ENCODE measurements at places on chromosomes 6 and 20.
A peak's percentile ranks its signal among the peaks of the same experiment; 100 is the strongest.

DNA sequence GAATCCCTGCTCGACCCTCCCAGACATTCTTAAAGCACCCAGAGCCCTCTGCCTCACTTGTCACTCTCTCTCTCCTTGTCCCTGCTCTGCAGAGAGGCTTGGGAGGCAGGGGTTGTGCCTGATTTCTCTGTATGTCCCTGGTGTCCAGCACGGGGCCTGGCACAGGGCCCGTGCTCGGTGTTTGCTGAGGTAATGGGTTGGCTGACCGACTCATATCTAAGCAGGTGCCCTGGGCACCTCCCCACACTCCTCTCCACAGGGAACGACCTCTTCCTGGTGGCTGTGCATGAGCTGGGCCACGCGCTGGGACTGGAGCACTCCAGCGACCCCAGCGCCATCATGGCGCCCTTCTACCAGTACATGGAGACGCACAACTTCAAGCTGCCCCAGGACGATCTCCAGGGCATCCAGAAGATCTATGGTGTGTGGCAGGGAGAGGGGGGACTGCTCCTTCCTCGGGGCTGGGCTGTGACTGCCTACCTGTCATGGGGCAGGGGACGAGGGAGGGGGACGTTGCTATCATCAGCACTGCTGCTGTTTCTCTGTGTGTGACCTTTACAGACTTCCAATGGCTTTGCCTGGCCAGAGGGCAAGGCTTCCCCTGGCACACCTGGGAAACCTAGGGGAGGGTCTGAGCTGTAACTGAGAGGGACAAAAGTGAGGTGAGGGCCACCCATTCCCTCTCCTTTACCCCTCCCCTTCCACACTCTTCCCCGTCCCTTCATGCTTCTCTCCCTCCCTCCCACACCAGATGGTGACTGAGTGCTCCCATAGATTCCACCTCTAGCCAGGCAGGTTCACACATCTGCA is 14.2 kb downstream of the MMP24OS start:
- no peak for DNase-seq

DNA sequence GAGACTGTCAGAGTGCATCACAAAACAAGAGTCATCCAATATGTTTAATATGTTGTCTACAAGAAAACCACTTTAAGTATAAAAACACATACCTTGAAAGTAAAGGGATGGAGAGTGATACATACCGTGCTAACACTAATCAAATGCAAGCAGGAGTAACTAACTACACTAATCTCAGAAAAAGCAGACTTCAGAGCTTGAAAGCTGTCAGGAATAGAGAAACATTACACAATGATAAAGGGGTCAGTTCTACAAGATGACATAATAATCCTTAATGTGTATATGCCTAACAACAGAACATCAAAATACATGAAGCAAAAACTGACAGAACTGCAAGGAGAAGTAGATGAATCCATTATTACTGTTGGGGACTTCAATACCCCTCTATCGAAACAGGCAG is 59.7 kb upstream of the SMIM29 start:
- no peak for DNase-seq

DNA sequence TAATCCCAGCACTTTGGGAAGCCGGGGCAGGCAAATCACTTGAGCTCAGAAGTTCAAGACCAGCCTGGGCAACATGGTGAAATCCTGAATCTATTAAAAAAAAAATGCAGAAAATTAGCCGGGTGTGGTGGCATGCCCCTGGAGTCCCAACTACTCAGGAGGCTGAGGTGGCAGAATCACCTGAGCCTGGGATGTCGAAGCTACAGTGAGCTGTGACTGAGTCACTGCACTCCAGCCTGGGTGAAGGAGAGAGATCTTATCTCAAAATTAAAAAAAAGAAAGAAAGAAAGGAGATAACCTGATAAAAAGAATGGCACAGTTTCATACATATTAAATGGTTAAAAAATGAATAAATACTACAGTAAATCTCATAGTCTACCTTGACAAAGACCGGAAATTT is 123.6 kb upstream of the TNFAIP3 start:
- no peak for DNase-seq

DNA sequence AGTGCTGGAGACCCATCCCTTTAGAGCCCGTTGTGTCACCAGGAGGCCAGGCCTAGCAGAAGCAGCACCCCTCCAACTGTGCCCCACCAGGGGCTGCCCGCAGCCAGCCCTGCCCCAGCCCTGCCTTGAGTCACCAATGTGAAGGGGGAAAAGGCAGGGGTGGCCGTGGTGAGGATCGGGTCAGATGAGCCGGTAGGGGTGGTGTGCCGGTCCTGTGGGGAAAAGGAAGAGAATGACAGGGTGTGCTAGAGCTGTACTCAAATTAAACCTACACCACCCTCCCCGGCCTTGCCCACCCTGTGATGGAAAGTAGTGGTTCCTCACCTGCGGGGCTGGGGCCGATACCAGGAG is 3.1 kb downstream of the SAPCD1 start:
- no peak for DNase-seq

DNA sequence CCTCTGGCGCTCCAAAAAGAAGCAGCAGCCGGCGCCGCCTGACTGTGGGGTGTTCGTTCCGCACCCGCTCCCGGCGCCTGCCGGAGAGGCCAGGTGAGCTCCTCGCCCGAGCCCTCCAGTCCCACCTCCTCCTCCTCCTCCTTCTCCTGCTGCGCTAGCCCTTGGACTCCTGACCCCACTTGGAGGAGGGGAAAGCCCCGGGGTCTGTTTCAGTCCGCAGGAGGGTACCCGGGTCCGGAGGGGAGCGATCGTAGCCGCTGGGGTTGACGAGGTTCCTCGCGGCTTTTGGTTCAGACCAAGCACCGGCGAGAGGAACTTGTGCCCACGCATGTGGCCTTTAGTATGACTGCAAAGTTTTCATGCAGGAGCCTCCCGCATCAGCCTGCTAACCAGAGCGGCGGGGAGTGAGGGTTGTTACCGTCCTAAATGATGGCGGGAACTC is 493 bp downstream of the CRYBG1 start:
- no peak for DNase-seq

GRCh38 chr6:1287103-1287591 is 24.8 kb upstream of the FOXQ1 start:
- no peak for DNase-seq

DNA sequence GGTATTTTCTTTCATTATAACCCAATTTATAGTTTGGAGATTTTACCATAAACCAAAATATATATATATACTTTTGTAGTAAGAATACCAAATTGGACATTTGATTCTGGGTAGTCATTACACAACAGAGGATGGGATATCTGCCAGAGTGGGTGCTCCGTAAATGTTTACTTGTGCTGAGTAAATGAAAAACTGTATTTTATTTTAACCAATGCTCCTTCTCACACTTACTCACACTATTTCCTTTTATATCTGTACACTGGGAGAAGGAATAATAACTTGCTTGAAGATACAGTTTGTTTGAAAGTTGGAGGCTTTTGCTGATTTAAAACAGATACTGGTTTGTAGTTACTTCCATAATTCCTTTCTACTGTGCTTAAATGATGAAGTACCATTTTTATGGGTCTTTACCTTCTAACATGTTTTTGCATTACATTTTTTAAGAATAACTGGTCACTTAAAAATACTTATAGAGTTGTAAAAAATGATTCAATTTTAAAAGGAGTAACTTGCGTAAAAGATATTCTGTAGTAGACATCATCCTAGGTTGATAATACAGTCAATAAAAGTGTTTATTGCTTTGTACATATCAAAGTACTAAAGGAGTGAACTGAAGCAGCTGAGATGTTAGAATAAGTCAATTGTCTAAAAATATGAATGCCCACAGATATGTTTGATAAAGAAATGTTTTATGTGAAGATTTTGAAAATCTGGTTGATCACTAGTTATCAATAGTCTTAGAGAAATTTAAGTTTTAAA is 411.7 kb downstream of the UTRN start:
- no peak for DNase-seq

GRCh38 chr6:43807228-43808061 is 37.4 kb downstream of the VEGFA start:
- no peak for DNase-seq

DNA sequence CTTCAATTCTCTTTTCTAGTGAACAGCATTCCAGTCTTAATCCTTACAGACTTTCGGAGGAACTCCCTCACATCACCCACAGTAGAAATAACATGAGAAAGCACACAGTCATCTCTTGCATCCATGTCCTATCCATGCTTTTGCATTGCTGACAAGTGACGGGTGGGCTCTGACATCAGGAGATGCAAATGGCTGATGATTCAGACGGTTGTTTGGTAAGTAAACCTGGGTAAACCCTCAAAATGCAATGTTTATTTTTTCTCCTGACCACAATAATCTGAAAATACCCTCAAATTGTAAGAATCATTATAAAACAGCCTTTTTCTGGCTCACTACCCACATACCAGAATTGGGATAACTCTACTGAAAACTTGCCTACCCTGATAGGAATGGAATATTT is 792.0 kb downstream of the MAFB start:
- no peak for DNase-seq

DNA sequence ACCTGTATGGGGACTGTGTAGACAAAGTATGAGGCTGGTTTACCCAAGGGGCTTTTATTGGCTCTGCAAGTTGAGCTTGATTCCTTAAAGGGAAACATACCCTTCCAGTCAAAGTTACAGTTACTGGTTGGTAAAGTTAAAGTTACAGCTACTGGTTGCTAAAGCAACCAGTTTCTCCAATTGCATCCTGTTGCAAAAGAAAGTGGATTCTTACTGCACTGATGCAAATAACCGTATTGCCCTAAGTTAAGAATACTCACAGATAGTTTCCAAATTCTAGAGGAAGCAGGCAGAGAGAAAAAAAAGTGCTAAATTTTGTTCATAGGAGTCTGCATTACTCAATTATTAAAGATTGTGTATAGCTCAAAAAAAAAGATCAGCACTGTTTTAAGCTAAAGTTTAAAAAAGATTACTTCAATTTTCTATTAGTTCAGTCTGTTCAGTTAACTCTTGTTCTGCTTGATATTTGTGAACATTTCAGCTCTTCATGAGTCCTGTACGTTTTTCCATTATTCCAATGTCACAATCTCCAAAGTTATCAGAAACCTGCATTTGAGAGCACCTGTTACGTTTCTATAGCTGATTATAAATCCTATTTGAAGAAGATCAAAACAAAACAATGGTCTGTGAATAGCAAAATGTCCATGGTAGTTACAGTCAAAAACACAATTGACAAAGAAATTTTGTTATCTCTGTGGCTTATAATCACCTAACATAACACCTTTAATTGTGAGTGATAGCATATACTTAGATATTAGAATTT is 8.6 kb upstream of the IL22RA2 start:
- no peak for DNase-seq

- DNase-seq = no peak
Observed at GRCh38 chr20:63098195-63098810, 91.5 kb upstream of the BHLHE23 start.

DNA sequence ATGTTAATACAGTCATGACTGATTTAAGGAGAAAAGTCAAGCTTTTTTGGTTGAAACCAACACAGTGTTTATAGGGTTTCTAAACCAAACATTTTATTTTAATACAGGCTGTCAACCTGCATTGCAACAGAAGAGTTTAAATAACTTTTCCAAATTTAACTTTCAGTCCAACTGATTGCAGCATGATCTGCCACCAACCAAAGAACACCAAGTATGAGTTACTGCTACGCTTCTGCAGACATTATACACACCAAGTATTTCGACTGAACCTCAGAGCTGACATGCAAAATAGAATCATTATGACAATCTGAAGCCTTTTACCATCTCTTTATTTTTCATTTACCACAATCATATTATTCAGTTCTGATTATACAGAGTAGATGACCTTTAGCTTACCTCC is 151.2 kb upstream of the DST start:
- DNase-seq = no peak

DNA sequence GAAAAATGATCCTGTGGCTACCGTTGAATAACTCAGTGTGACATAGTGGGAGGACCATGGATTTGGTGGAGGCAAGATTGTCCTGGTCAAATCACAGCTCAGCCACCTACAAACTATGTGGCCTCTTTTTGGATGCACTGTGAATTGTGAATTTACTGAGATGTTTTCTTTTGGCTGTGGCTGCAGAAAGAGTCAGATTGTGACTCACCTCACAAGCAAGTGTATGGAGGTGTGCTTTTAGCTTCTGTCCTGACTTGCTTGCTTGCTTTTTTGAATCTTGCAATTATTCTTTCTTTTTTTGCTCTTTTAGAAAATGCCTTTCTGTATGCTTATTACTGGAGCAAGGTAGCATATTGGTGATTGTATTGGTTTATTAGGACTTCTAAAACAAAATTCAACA is 122.9 kb upstream of the FOXO3 start:
- DNase-seq = no peak

GRCh38 chr6:30102970-30103871 is 9.7 kb downstream of the TRIM31 start:
- DNase-seq = peak; percentile 6

- DNase-seq = no peak
Observed at GRCh38 chr20:64189530-64189966, 25.3 kb downstream of the MYT1 start.

- no peak for DNase-seq
Observed at GRCh38 chr6:34273242-34273805, 24.5 kb upstream of the SMIM29 start.

DNA sequence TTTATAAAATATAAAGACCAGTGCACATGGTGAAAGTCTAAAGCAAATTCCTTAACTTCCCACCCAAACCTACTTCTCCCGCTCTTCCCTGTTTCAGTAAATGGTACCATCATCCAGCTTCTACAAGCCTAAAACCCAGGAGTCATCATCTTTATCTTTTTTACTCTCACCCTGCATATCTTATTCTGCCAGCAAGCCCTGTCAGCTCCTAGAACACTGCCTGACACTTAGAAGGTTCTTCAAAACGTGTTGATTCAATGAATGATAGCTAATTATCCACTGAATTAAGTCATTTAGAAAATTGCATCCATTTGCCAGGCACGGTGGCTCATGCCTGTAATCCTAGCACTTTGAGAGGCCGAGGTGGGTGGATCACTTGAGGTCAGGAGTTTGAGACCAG is 185.7 kb downstream of the TFAP2B start:
- DNase-seq = no peak

GRCh38 chr6:81997090-81997926 is 244.8 kb upstream of the TENT5A start:
- DNase-seq = no peak

- DNase-seq = no peak
Observed at GRCh38 chr6:97473979-97474378, 191.0 kb upstream of the MMS22L start.

DNA sequence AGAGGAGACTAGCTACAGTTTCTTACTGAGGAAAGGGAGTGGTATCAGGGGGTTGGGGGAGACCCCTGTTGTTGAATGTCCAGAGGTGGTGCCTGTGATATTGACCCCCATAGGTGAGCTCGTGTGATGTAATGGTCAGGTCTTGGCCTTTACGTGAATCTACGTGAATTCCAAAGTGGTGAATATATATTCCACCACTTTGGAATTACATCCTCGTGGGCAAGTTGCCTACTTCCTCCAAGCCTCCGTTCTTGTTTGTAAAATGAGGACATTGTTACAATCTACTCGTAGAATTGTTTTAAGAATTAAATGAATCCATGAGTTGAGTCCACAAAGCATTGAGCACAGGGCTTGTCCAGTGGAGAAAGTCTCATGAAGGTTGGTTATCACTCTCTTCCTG is 47.3 kb downstream of the TSHZ2 start:
- no peak for DNase-seq

Measured in NCI-H1417 treated with DMSO at 0.1 percent for 48 hours (cell line).